SJCRH30 (cell line): ENCODE measurements at places on chromosomes 5 and 9. TPM values are rescaled to one million over a fixed set of nuclear protein-coding genes. Genes with fewer than 3 reads are reported as not detected.

DNA sequence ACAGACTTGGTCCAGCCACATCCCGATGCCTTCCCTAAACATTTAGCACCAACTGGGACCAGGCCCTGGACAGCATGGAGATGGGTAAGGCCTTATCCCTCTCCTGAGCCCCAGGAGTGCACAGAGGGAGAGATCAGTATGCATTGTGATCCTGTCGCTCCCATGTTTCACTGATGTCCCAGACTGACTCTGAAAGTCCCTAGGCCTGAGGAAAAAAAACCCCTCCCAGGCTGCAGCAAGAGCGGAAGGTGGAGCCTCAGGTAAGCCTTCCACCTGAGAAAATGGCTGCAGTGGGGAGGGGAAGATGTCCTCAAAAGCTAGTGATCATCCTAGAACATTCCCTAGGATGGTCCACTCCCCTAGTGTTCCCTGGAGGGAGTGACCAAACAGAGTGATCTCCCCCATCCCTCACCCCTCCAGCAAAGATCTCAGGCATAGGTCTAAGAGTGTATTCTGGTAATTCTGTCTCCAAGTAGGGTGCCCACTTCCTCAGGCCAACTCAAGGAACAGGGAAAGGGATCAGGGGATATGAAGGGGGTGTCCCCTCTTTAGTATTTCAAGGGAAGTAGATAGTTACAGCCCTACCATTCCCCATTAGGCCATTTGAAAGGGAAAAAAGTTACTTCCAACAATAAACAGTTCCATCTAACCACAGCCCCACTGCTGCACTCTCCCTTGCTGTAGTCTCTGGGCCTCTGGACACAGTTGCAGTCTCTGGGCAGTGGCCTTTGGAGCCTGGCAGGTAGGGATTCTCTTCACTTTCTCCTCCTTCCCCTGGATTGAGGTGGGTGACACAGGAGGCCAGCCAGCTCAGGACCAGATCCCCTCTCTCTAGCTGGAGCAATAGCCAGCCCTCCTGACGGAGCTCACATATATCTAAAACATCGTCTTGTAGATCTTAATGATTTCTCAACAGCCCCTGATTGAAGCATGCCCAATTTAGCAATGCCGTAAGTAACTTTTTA is 6.8 kb upstream of the CXXC5 start:
- no peak for DNase-seq
- H3K27me3 ChIP-seq = no peaks in the 10 kb centered on the region; the same call in 1 of the 2 replicates
- no peaks in the 10 kb centered on the region for H3K36me3 ChIP-seq

DNA sequence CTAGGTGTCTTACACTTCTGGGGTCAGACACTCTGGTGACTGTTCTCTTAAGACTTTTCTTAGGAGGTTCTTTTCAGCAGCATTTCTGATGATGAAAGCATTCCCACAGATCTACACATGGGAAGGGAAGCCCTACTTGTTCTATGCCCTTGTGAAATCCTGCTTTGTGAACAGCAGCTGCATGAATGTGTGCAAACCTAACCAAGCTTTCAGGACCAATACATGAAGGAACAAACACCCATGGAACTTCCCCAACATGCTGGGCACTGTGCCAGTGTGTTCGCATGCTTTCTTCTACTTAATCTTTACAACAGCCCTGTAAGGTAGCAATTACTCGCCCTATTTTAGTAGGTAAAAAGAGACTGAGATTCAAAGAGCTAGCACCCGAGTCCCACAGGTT is 439.9 kb upstream of the KLF4 start:
- no peak overlapping the region for H3K4me3 ChIP-seq
- no peak overlapping the region for H3K27ac ChIP-seq
- H3K27me3 ChIP-seq = no peaks in the 10 kb centered on the region; the same call in 1 of the 2 replicates
- H3K4me1 ChIP-seq = no peaks in the 10 kb centered on the region
- no peaks in the 10 kb centered on the region for H3K36me3 ChIP-seq

Gene PRR16
- total RNA-seq = 0.20 and 0.84 TPM in 2 replicates

Gene LCNL1
- total RNA-seq = not detected in 2 replicates
